ENCODE measurements at places on chromosomes 1 and 21.

DNA sequence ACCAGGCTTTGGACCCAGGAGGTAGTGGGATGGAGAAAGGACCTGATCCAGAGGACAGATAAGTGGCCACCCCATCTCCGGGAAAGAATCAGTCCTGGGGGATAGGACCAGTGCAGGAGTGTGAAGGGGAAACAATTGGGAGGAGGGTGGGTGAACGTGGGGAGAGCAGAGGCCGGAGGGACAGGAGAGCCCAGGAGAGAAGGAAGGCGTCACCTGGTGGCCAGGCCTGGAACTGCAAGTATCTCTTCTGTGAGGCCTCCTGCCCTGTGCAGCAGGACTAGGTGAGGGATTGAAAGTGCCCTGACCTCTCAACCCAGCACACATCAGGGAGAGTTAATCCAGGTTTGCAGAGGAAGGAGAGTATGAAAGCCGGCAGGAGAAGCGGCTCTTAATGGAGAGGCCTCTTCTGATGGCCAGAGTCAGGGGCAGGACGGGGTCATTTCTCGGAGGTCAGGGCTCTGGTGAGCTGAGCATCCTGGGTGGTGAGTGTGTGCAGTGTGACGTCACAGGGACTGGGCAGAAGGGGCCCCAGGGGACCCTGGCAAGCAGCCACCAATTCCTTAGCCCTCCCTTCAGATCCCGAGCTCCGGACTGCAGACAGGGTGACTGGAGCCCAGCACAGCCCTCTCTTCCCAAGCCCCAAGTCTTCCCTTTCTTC is 9.2 kb upstream of the LAD1 start:
- peak; percentile 84 for DNase-seq

DNA sequence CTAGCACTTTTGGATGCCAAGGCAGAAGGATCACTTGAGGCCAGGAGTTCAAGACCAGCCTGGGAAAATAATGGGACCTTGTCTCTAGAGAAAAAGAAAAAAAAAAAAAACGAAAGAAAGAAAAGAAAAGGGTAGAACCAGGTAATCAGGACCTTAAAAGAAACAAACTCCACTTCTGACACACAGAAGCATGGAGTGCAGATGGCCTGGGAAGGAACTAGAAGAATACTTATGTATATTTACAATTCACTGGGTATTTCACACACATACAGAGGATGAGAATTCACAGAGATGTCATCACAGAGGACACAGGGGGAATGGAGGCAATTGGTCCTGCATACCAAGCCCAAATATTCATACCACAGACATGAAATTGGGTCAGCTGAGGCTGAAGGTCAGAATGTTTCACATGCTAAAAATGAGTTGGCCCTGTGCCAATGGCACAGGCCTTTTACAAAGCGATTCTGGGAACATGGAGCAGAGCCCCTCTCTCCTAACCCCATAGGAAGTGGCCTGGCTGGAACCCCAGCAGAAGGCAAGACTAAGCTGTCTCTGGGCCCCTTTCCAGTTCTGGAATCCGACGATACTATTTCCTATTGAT is 4.4 kb downstream of the B4GALT3 start:
- no peak for DNase-seq

DNA sequence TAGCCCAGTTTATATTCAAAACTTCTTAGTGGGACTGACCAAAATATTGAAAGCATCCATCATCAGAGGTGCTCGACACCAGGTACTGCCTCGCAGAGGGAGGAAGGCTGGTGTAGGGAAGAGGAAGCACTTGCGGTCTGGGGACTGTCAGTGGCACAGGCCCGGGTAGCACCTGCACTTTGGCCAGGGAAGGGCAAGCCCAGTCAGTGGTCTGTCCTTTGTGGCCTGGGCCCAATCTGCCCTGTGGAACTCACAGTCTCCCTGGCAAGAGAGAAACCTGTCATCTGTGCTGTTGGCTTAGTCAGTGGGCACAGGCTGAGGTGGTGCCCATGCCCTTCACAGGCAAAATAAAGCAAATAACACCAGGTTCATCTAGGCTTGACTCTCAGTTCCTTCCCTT is 77.4 kb downstream of the SYT6 start:
- DNase-seq, result no peak

GRCh38 chr21:46347791-46348381 is 23.9 kb downstream of the PCNT start:
- DNase-seq, result no peak

DNA sequence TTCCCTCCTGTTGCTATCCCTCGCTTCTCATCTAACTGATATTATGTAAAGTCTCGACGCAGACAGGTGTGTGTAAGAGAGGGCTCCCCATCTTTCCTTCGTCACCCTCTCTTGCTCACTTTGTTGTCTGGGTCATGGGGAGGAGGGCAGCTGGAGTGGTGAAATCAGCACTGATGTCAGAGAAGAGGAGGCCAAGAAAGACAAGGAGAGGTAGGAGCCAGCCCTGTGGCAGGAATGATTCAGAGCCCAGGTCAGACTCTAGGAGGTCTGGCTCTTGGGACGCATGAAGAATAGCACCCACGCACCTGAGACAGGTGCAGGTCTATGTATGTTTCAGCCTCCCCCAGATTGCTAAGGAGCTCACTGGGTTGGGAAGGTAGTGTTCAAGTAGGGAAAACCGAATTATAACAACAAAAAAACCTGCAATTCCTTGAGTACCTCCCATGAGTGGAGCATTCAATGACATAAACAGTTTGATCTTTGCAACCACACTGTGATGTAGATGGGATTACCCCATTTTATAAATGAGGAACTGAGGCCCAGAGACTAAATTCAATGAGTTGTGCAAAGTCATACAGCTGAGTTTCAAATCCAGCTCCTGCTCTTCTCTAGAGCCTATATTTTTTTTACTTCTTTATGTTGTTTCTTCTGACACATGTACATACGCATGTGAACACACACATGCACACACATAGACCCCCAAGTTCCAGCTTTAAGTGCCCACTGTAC is 10.4 kb downstream of the NUAK2 start:
- no peak for DNase-seq

DNA sequence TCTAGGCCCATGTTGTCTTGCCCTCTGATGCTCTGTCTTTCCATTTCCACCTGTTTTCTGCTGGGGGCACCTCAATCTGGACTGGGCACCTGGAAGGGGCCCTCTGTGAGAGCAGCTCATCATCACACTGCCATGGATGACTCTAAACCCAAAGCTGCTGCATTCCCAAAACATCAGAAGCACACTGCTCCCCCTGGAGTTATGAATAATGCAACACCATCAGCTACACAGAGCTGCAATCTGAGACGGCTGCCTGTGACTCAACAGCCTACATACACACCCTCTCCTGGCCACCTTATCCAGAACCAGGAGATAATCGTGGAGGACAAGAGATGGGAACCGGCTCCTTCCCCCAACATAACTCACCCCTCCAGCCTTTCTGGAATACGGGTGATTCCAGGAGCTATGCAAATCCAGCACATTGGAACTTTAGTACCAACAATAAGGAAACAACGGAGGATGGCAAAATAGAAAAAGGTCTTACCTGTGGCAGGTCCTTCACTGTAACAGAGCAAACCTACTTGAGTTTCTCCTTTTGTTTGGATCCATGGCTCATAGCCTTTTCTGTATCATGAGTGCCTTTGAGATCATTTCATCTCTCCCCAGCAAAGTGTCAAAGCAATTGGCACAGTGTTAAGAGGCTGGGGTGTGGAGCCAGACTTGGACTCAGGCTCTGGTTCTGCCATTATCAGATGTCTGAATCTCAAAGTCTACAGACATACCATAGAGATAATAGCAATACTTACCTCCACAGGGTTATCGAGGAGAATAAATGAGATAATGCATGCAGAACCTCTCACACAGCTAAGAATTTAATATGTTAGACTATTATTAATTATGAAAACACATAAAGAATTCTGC is 29.3 kb downstream of the AK2 start:
- DNase-seq, result no peak

DNA sequence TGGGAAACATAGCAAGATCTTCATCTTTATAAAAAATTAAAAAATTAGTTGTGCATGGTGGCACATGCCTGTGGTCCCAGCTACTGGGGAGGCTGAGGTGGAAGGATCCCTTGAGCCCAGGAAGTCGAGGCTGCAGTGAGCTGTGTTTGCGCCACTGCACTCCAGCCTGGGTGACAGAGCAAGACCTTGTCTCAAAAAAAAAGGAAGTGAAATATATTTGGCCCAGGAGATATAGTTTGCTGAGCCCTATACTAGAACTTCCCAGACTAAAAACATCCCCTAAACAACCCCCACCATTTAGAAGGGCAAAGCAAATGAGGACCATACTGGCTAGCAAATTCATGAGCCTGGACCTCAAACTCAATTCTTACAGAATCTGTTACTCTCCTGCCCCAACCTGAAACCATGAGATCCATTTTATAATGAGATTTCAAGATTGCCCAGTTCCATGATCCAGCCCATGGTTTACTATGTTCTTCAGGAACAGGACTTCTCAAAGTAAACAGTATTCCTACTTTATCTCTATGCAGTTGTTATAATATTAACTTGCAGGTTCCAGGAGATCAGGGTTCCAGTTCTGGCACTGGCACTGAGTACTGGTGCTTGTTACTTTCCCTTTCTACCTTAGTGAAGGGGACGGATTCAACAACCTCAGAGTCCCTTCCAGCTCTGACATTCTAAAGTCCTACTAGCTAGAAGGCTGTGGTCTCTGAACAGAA is 48.9 kb upstream of the TADA1 start:
- no peak for DNase-seq

DNA sequence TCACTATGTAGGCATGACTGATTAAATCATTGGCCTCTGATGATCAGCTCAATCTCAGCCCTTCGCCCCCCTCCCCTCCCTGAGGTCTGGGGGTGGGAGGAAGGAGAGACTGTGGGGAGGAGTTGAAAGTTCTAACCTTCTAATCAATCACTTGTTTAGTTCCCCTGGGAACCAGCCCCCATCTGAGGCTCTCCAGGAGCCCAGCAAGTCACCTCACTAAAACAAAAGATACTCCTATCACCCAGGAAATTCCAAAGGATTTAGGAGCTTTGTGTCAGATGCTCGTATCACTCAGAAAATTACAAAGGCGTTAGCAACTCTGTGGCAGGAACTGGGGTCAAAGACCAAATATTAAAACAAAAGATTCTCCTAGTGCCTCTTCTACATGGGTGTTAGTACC is 21.6 kb downstream of the SYF2 start:
- DNase-seq, result no peak

DNA sequence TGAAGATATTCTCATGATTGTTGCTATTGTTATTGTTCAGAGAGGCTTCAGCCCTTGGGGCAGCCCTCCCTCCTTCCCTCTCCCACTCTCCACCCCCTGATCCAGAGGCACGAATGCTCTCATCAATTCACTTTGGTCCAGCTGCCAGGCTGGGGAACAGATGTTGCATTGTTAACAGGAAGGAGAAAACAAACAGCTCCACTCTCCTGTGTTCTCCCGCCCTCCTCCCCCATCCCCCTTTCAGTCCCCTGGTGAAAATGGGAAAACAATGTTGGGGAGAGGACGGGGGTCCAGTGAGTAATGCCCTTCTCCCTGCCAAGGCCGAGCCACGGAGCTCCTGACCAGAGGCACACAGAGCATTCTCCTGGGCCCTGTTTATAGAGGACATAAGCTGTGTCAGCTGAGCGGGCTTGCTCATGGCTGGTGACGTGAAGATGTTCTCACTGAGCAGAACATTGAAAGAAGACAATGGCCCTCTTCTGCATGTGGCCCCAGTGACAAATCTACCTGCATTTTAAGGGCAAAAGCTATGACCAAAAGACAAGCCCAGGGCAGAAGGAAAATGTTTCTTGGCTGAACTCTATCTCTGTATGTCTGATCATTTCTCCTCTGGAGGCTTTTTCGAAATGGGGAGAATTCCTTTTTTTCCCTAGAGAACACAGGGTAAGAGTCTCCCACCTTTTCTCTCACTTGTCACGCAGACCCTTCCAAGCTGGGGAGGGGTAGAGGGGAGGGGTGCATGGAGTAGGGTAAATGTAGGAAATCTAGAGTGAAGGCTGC is 111.7 kb downstream of the GLUL start:
- peak; percentile 43 for DNase-seq

DNA sequence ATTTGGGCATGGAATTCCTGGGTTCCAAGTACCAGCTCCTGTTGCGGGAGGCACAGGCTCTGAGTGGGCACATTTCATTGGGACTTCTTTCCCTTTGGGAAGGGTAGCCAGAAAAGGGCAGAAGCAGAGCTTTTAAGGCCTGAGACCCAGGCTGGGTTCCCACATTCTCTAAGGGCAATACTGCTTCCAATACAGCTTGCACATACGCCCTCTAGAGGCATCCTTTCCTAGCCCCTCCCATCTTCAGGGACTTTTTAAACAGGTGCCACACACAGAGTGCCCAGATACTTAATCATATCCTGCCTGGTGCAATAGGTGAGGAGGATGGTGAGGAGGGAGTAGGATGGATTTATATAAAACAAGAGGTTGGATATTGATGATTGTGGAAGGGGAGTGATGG is 5.7 kb downstream of the GPR88 start:
- DNase-seq, result no peak

GRCh38 chr1:247013391-247013790 is 5.5 kb upstream of the ZNF695 start:
- DNase-seq, result no peak

DNA sequence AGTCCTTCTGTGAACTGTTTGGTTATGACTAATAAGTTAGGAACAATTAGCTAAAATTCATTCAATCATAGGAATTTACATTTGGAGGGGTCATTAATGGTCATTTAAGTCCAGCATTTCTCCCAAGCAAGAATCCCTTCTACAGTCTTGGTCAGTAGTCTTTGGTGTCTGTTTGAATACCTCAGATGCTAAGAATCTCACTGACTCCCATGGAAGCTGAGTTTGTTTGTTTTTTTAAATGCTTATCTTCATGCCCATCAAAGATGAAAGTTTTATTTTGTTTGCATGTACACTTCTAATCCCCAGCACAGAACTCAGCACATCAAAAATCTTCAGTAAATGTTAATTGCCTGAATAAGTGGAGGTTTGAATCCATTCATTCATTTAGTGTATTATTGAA is 41.3 kb upstream of the SLC44A3 start:
- no peak for DNase-seq

DNA sequence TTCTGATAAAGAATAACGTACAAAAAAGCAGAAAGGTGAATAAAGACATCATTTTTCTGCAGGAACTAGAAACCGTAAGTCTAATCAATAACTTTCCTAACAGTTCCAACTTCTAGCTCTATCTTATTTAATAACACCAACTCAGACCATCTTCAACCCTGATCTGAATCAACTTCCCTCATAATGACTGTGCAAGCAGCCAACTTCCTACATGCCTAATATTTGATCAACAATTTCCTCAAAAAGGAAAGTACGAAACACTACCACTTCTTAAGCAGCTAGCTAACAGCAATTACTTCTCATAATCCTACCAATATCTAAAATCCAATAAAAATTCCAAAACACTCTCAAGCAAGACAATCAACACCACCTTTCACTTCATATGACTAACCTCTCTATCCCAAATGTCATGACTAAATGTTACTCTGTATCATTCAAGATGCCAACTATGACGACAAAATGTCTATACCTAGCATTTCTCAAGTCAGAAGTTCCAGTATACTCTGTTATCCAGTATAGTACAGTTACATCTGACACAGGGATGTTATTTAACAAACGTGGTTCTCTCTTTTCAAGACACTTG is 1.7 kb downstream of the COP1 start:
- DNase-seq, result no peak

DNA sequence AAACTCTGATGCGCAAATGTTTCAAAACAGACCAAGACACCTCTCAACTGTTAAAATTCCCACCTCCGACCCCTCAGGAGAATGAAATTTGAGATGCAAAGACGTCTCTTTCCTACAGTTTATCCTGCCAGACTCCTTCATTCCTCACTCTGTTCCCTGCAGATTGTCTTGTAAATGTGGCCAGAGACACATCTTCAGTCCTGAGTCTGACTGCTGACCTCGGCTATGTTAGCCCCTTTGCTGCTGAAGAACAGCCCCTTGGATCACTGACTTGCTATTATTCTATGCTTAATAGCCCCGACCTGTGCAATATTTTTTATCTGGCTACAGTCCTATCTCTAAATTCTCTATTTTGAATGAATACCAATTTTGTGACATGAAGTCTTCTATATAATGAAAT is 16.6 kb upstream of the ESRRG start:
- DNase-seq, result no peak

All from kidney (tissue), 22 donors.